ENCODE measurements at places on chromosomes 3 and 15. TPM values are rescaled to one million over a fixed set of nuclear protein-coding genes. Genes with fewer than 3 reads are reported as not detected.

DNA sequence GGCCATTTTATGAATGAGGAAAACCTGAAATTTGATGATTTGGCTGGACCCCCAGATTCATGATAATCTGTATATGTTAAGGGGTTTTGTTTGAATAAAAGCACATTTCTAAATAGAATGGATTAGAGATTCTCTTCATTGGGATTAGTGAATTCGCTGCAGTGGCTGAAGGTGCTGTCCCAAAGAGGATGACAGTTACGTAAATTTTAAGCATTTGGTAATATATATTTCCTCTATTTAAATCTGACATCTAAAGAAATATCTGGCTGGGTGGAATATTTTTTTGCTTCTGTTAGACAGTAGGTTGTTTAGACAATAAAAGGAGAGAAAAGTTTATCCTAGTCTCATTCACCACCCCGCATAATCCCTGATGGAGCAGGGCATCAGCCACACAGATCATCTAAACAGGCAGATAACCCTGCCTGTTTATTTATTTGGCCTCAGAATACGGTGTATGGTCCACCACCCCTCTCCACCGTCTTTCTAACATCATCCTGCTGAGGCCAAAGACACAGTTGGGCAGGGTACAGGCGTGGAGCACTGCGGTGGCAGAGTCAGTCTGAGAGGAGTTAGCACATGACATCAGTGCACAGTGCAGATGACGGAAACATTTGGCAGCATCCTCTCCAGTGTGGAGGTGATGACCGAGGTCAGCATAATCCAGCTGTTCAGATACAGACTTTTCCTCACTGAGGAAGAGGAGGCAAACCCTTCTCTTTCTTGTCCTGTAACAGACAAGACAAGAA, 20.4 kb upstream of the NFKBIZ start:
- DNase-seq = peak; percentile 84

DNA sequence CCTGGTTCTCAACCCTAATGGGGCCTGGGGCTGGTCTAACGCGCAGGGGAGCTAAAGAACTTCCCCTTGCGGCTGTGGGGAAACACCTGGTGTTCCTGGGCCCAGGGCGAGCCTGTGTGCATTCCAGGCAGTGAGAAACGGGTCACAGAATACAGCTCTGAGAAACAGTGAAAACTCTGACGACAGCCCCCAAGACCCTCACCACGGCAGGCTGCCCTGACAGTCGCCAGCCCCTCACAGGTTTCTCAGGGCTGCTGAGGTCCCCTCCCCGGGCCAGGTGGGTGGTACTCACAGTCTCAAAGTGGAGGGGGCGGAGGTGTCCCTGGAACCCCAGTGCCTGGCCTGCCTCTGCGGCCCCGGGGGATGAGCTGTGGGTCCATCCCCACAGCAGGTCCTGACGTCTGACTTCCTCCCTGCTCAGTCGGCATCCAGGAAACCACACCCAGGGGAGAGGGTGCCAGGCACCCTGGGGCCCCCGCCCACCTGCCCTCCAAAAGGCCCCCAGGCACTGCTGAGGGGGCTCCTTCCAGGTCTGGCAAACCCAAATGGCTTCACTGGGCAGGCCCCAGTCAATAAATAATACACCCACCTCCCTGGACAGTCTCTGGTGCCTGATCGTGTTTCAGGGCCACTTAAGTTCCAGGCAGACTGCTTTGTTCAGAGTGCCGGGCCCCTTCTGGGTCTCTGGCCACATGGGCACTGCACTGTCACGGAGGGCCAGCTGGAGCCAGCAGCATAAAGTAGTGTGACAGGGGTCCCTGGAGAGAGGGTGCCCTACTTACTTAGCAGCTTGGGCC, 57.7 kb downstream of the IQSEC1 start:
- DNase-seq = peak; percentile 79

DNA sequence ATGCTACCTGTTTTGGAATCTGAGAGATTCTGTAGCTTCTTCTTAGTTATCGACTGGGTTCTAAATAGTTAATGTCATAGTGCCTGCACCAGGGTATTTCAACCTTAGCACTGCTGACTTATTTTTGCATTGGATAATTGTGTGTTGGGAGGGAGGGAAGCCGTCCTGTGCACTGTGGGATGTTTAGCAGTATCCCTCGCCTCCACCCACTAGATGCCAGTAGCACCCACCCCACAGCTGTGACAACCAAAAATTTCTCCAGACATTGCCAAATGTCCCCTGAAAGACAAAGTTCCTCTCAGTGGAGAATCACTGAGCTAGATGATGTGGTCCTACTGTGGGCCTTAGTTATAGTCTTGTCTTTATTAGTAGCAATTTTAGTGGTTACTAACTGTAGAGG, 88.3 kb downstream of the TGFBR2 start:
- no peak for DNase-seq

DNA sequence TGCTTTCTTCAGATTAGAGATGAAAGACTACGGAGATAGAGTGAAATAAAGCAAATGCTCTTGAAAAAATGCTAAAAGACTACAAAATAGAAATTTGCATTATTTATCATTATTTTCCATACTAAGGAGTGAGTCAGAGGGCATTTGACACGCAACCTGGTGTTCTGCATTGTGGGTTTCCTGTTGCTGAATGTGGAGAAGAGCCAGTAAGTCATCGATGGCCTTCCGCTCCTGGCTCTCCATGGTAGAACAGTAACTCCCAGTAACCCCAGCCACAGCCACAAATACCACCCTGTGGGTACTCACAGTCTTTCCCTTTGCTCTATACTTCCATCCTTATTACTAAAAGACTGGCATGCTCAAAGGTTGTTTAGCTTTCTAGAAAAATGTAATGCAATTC, 61.5 kb downstream of the CGGBP1 start:
- DNase-seq = peak; percentile 83

GRCh38 chr3:17151598-17152373, 267.0 kb downstream of the PLCL2 start:
- DNase-seq = peak; percentile 98

GRCh38 chr3:186519021-186519658, 25.0 kb downstream of the CRYGS start:
- DNase-seq = peak; percentile 74

- DNase-seq = no peak
Observed at GRCh38 chr3:157420606-157421130, 16.0 kb upstream of the PTX3 start.

DNA sequence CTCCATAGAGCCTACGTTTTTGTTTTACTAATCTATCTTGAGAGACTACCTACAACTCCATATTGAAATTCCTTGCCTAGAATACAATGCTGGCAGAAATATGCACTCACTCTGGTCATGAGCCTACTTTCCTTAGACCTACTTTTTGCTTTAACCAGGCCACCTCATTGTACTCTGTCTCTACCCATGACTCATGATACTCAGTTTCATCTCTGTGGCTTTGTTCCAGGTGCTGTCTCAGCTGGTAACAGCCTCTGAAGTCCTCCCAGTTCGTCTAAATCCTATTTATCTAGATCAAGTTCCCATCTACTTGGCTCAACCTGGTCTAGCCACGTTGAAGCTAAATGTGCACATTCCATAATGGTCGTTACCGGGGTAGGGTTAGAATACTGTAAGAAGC, 536.4 kb downstream of the RSL24D1 start:
- DNase-seq = no peak

DNA sequence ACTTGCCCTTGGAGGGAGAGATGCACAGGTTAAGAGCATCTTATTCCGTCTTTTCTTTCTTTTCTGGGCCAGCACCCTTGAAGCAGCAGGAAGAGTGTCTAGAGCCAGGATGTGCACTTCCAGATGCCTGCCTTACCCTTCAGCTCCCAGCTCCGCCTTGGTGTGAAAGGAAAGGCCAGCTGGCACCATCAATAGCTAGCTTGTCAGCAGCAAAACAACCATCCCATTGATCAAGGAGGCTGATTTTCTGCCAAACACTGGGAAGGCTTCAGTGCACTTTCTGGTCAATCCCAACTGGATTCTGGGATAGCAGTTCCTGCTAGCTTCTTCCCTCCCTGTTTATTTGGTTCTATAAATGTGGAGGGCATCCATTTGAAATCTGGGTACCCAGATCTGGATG, 110.9 kb upstream of the GALNT15 start:
- DNase-seq = no peak

GRCh38 chr3:158169091-158169491, 59.2 kb downstream of the RSRC1 start:
- DNase-seq = no peak

The MYO5A gene
- 30.3 TPM for total RNA-seq

The PLCB2 gene
- 120 TPM for total RNA-seq

The FBXO40 gene
- not detected for total RNA-seq

The CCDC9B gene
- 0.45 TPM for total RNA-seq

The CLDN16 gene
- not detected for total RNA-seq

The LIPC gene
- total RNA-seq = 5.3 TPM

The KLF15 gene
- total RNA-seq = not detected

The PAQR5 gene
- not detected for total RNA-seq

The CPNE9 gene
- total RNA-seq = not detected

The PLSCR5 gene
- not detected for total RNA-seq

All from activated CD8-positive, alpha-beta memory T cell treated with anti-CD3 and anti-CD28 coated beads, Interleukin-2, amount 10 ng/mL, durations not matched to agents 7 days and 5 days (primary cell).